ENCODE measurements at places on chromosomes 2 and 18. TPM values are rescaled to one million over a fixed set of nuclear protein-coding genes. Genes with fewer than 3 reads are reported as not detected.

SFTPB gene
- total RNA-seq = not detected

GNLY gene
- 364 TPM for total RNA-seq

SNORC gene
- 1.8 TPM for total RNA-seq

IL36A gene
- total RNA-seq = not detected

PARD3B gene
- not detected for total RNA-seq

ONECUT2 gene
- total RNA-seq = not detected

CWC22 gene
- total RNA-seq = 24.0 TPM

PAX3 gene
- not detected for total RNA-seq

STK11IP gene
- total RNA-seq = 30.8 TPM

CERKL gene
- total RNA-seq = not detected

GKN2 gene
- total RNA-seq = not detected

TMEM169 gene
- total RNA-seq = 0.75 TPM

FER1L5 gene
- total RNA-seq = not detected

DPP10 gene
- not detected for total RNA-seq

CDK15 gene
- total RNA-seq = not detected
